ENCODE measurements at places on chromosomes 11 and 22. TPM values are rescaled to one million over a fixed set of nuclear protein-coding genes. Genes with fewer than 3 reads are reported as not detected.

- DNase-seq: peak; percentile 83
Observed at GRCh38 chr22:19663286-19663815, 51.0 kb upstream of the SEPTIN5 start.

Gene YPEL4
- 1.2 TPM for total RNA-seq

DNA sequence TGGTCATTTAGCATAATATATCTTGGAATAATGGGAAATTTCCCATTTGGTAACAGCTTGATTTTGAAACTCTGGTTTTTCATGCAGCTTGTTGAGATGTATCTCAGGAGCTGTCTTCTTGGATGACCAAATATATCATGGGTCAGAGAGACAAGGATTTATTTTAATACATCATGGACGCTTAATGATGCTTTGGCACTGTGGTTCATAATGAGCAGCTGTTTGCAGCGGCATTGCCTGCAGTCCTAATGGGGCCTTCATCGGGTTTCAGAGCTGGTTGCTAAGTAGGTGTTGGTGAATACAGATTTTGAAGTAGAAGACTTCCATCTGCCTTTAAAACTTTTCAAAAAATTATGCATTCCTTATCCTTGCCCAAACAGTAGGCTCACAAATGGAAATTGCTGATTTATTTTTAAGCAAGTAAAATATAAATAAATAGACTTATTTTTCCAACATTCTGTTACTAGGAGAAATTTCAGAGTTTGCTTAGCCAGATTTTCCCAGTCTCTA, 389.5 kb upstream of the FAT3 start:
- DNase-seq: no peak

Gene ZNF280B
- total RNA-seq: 2.4 TPM

- DNase-seq: no peak
Observed at GRCh38 chr22:31625661-31626426, 36.2 kb downstream of the PISD start.

DNA sequence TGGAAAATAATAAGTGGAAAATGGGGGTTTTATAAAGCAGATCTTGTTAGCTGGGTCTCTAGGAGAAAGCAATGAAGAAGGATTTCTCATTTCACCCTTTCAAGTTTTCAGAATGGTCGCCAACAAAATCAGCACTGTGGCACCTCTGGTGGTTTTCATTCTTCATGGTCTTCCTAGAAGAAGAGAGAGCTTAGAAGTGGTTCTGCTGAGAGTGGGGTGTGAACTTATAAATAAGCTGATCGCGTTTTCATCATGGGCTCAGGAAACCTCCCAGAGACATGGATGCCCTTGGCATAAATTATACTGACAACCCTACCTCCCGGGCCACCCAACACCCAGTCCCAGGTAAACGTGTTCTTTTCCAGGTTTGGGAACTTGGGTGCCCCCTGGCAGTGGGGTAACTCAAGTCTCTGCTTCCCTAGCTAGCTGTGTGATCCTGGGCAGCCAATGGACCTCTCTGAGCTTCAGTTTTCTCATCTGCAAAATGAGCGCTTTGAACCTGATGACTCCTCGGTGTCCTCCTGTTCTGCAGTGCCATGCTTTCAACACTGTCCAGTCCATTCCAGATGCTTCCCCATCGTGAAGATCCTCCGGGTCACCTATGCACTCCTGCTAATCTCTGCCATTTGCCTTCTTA, 72.6 kb upstream of the GRAMD1B start:
- DNase-seq: no peak

DNA sequence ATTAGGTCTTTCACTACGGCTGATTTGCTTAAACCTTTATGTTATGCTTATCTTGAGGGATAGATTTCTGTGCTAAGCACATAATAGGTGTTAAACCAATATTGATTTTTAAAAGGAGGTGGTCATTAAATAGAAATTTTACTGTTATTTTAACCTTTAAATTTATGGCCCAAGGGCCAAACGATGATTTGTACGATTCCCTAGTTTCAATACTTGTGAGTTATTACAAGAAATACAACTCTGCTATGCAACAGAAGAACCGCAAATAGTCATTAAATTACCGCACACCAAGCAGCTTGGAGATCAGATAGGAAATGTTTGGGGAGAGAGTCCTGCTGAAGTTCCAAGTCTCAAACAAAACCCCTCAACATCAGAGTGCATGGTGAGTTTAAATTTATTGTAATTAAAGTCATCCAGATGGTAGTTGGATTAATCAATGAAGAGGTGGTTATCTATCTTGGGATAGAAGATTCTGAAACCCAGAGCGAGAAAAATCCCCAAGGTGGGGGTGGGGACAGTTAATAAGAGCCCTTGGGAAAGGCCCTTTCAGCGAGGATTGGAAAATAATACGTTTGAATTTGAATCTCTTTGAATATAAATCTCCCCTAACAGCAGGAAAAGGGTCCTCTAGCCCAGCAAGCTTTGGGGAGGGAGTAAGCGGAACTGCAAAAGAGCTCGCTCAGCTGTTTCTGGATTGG, 805 bp upstream of the QSER1 start:
- no peak for DNase-seq

Gene OR52I2
- total RNA-seq: not detected

- no peak for DNase-seq
Observed at GRCh38 chr22:45413368-45414211, at the start of the genes RIBC2 and SMC1B. TSS of gene RIBC2 (plus strand) at chr22:45413693. CDS start at chr22:45413887, 194 bp downstream. TSS of gene SMC1B (minus strand) at chr22:45413599. CDS start at chr22:45413567, 32 bp downstream.

- no peak for DNase-seq
Observed at GRCh38 chr22:20430720-20431510, 6.7 kb downstream of the SCARF2 start.
